ENCODE measurements at places on chromosomes 3 and 15. TPM values are rescaled to one million over a fixed set of nuclear protein-coding genes. Genes with fewer than 3 reads are reported as not detected.

The SNTN gene
- total RNA-seq = not detected

The SPINK8 gene
- total RNA-seq = not detected

The PFKFB4 gene
- 13.3 TPM for total RNA-seq

The LRRN1 gene
- total RNA-seq = 1.4 TPM

The GOLGA6L4 gene
- 1.4 TPM for total RNA-seq

The CALML4 gene
- 2.2 TPM for total RNA-seq

The ZKSCAN7 gene
- 9.0 TPM for total RNA-seq

The EPHB1 gene
- total RNA-seq = 0.52 TPM

The ALDH1A2 gene
- 13.7 TPM for total RNA-seq

The MYD88 gene
- total RNA-seq = 13.1 TPM

The SNX22 gene
- total RNA-seq = 0.13 TPM

The ARHGEF3 gene
- total RNA-seq = 16.4 TPM

The SPTBN5 gene
- total RNA-seq = 0.22 TPM

The TRAT1 gene
- total RNA-seq = not detected

The RCCD1 gene
- 9.8 TPM for total RNA-seq

The PLSCR2 gene
- not detected for total RNA-seq

The SOX14 gene
- not detected for total RNA-seq

The SLC6A20 gene
- not detected for total RNA-seq

The AGBL1 gene
- total RNA-seq = not detected

The GNAT1 gene
- not detected for total RNA-seq

The FAM3D gene
- total RNA-seq = not detected

The C3orf33 gene
- 1.4 TPM for total RNA-seq

The ITGB5 gene
- total RNA-seq = 274 TPM

The IL17RB gene
- 3.6 TPM for total RNA-seq

The GPR160 gene
- total RNA-seq = 0.26 TPM

The ANKRD34C gene
- not detected for total RNA-seq

The UCN2 gene
- 0.13 TPM for total RNA-seq

The BLM gene
- 2.2 TPM for total RNA-seq

The CILP gene
- total RNA-seq = 4.6 TPM

The CSTA gene
- 0.65 TPM for total RNA-seq

The TMEM212 gene
- total RNA-seq = not detected

The BNIP2 gene
- total RNA-seq = 156 TPM

The CCDC39 gene
- total RNA-seq = not detected

The CLN6 gene
- total RNA-seq = 13.0 TPM

The SFMBT1 gene
- 17.9 TPM for total RNA-seq

Measured in articular chondrocyte of knee joint (primary cell).